ENCODE measurements at places on chromosomes 3 and 15.

DNA sequence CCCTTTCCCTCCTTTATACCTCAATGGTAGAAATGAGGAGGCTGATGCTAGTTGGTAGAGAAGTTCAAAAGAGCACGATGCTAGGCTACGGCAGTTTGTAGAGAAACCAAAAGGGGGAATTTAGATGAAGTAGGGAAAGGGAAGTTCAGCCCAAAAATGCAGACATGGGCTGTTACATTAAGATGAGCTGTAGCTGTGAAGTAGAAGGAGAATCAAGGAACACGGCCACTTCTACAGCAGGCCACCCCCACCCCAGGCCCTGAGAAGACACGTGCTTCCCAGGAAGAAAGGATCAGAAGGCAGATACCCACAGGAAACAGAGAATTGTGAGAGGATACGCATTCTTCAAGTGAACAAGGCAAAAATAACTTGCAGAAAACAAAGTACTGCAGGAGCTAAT lies 2.1 kb upstream of the PARP14 start:
- no peak for DNase-seq

- DNase-seq = no peak
Observed at GRCh38 chr3:29906906-29907305, 626.0 kb downstream of the RBMS3 start.

DNA sequence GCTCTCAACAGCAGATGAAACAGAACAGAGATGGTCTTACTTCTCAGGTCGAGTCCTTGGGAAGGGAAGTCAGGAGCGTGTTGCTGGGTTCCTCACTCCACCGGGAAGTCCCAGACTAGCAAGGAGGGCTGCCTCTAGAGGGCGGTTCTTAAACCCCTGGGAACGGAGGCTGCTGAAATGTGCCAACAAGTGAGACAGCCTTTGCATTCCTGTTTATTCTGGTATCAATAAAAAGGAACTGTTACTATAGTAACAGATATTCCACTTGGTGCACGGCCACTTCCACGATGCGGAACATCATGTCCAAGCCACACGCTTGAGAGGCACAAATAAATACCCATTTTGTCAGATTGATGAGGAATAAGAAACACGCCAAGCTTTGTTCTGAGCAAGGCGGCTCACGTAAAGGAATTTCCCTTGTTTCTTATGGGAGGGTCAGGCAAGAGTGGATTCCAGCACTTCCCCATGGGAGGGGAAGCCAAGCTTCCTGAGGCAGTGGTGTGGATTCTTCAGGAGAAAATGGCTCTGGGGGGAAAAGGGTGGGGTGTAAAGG lies at the start of gene FAM107A:
Gene FAM107A, minus strand, starts transcription at position 123 of the 553 bp plus-strand sequence. CDS start 7,531 bp downstream, outside the sequence.
- DNase-seq = no peak

DNA sequence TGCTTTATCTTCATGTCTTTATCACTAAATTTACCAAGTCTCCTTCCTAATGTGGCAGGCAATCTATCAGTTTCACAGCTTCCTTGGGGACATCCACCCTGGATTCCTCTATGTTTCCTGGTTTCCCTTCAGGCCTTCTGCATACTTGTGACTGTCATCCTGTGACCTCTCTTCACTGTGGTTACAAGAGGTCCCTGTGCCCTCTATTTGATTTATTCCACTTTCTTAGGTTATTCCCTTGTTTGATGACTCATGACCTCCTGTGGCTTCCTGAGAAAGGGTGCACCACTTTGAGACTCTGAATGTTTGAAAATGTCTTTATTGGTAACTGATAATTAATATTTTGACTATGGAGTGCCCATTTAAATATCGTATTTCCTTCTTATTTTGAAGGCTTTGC lies 60.5 kb upstream of the KY start:
- no peak for DNase-seq

- peak; percentile 13 for DNase-seq
Observed at GRCh38 chr3:28575746-28576613, 227.4 kb upstream of the AZI2 start.

- DNase-seq = no peak
Observed at GRCh38 chr3:140896997-140897396, 44.6 kb upstream of the SLC25A36 start.

- DNase-seq = no peak
Observed at GRCh38 chr3:193051314-193051713, 133.7 kb upstream of the MB21D2 start.

DNA sequence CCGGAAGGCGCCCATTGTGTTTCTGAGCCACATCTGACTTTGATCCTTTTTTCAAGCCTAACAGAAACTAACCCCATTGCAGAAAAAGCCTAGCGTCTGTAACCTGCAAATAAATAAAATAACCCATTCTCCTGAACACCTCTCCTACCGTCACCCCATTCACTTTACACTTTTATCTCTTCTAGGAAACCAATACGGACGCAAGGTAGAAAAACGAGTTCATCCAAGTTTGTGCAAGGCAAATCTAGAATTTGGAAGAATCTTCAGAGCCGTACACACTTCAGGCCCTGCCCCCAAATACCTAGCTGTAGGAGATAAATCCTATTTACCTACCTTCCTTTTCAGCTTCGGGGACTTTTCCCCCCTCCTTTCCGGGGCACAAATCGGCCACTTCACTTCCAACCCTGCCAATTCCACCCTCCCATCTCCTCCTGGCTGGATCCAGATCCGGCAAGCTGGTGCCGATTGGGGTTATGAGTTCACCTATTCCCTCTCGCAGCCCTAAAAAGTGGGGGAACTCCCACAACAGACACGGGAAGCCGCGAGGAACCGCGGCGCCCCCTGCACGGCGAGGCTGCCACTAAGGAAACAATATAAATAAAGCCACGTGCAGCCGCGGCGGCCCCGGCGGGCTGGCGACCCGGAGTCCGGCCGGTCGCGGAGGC lies 987 bp downstream of the PRTG start:
- peak; percentile 37 for DNase-seq

GRCh38 chr3:155863072-155863784 lies 7.2 kb upstream of the GMPS start:
- DNase-seq = no peak

DNA sequence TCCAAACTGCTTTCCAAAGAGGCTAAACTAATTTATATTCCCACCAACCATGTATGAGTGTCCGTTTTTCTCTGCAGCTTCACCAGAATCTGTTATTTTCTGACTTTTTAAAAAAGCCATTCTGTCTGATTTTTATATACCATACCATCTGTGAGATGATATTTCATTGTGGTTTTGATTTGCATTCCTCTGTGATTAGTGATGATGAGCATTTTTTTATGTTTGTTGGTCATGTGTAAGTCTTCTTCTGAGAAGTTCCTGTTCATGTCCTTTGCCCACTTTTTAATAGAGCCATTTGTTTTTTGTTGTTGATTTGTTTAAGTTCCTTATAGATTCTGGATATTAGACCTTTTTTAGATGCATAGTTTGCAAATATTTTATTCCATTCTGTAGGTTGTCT lies 179.4 kb upstream of the ALCAM start:
- DNase-seq = no peak

- DNase-seq = peak; percentile 64
Observed at GRCh38 chr3:45964139-45964538, 20.9 kb downstream of the CXCR6 start.

DNA sequence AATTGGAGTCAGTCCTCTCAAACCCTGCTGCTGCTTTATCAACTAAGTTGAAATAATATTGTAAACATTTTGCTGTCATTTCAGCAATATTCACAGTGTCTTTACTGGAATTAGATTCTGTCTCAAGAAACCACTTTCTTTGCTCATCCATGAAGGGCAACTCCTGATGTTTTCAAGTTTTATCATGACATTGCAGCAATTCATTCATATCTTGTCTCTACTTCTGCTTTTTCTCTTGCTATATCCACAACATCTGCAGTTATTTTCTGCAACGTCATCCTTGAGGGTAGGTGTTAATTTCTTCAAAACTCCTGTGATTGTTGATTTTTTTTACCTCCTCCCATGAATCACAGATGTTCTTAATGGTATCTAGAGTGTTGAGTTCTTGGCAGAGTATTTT lies 181.6 kb downstream of the EPHA6 start:
- DNase-seq = no peak

DNA sequence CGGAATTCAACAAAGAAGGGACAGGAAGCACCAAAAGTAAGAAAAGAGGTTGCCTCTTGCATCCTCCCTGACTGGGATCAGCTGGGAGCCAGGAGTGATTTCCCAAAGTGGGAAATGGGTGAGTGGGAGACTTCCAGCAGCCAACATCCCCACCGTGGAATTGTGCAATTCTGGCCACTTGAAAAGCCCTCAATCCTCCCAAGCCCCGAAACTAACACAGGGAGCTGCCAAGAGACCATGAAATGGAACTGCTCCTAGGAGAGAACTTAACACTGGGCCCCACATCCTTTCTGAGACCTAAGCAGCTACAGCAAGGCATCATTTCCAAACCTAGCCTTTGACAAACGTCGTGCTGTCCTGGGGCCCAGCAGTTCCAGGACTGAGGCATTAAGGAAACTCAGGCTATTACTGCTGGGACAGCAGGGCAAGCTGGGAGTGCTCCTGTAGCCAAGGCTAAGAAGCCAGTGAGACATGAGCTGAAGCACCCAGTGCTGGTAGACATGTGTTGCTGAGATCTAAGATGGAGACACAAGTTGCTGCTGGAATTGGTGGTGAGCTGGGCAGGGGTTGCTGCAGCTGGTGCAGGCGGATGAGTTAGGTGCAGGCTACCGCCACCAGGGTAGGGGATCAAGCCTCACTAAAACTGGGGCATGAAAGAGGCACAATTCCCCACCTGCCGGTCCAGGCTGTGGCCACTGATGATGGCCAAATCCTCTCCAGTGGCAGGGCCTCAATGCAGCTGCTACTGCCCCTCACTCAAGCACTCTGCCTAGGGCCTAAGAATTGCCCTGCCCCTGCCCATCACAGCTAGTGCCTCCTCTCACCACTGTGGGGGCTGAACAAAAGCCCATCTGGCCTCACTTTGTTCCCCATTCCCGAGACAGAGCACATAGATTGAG lies 43.9 kb downstream of the ALDH1A2 start:
- DNase-seq = no peak

DNA sequence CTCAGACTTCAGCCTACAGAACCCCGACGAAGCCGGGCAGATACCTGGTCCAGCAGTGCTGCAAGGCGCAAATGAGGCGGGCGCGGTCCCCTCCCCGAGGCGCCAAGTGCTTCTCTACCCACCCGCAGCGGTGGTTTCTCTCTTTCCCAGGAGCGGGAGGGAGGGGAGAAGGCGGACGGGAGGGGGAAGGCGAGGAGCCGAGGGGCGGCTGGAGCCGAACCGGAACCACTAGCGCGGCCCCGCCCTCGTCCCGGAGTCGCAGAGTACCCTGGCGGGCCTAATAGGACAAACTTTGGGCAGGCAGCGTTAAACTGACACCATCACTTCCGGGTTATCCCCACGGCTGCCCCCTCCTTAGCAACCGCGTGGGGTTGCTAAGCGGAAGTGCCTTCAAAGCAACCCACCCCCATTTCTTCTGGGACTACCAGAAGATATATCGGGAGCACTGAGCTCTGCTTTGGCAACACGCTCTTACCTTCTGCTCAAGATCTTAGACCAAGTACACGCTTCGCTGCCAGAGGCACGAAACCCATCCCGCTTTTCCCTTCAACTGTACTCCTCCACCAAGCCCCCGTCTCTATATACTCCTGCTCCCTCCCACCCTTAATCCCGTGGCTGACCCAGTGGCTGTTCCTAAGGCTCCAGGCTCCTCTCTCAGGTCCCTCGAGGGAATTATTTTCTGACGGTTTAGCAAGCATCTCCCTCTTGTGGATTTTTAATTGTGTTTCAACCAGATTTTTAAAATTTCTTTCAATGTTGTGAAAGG lies at the start of gene CSNK1G1:
Gene CSNK1G1, minus strand, starts transcription at position 230 of the 766 bp plus-strand sequence. CDS start 55,674 bp downstream, outside the sequence.
- DNase-seq = peak; percentile 95

DNA sequence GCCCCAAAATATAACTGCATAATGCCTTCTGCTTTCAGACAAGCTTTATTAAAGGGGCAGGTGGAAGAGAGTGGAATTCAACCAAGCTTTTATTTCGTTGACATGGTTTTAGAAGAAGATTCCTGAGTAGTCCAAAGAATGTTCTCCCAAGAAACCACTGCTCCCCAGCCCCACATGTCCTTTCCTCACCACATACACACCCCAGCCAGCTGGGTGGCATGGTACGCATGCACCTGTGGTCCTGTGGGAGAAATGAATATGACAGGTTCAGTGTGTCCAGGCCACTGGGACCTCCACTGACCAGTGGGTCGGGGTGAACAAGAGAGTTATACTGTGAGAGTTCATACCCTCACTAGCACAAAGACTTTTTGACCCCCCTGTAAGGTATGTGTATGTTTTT lies 30.2 kb downstream of the ARID3B start:
- no peak for DNase-seq

- no peak for DNase-seq
Observed at GRCh38 chr15:87944691-87945090, 311.8 kb downstream of the NTRK3 start.

- no peak for DNase-seq
Observed at GRCh38 chr3:100102757-100103156, 11.5 kb downstream of the FILIP1L start.

DNA sequence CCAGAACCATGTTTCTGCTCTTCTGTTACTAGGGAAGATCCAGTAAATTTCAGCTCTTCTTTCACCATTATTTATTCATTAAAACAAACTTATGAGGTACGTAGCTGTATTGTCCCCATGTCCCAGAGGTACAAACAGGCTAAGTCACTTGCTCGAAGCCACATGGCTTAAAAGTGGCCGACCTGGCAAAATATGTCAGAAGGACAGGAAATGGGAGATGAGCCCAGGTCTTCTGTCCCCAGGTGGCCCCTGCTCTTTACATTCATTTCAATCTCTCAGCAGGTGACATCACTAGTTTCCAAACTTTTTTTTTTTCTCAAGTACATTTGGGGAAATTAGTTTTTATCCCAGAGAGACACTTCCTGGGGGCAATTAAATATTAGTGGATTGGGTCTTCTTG lies 34.1 kb upstream of the LPP start:
- no peak for DNase-seq

- DNase-seq = no peak
Observed at GRCh38 chr15:65893060-65893459, 23.8 kb downstream of the RAB11A start.

DNA sequence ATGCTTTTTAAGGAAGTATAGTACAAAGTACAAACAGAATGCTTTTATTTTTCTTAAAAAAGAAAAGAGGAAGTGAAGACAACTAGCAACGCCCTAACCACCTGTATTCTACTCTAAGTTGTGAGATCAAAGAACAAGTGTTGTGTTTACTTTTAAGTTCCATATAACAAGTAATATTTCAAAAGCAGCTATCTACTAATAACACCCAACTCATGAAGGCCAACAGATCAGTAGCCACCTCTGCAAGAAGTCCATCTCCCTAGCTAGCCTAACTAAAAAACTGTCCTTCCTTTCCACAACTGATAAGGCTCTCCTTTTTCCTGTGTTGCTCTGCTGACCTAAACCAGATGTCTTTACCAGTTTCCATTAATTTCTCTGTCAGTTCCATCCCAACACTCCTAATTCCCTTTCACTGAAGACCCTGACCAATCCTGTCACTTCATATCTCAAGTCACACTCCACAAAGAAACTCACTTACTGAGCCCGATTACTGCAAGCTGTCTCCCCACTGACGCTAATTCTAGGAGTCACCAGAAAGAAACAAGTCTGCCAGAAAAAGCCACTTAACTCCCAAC lies 26.9 kb downstream of the PHC3 start:
- peak; percentile 72 for DNase-seq

DNA sequence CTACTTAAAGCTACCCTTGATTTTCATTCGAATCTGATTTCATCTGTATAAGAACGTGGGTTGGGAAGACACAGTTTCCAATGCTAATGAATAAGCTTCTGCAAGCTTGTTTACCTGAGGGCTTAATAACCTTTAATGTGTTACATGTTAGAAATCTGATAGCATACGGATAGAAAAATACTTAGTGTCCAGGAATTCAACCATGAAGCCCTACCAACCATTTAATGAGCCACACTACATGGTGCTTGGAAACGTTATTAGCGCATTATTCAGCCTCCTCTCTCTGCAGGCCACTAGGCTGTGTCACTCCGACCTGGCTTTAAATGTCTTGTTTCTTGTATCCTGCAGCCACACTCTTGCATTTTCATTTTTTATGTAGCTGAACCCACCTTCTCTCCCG lies 1.6 kb downstream of the FAM81A start:
- DNase-seq = no peak
